ENCODE measurements at places on chromosomes 13 and 19.

GRCh38 chr13:46577696-46578589, 25.0 kb downstream of the LRCH1 start:
- no peak for DNase-seq

GRCh38 chr19:52191951-52192350, 2.1 kb downstream of the PPP2R1A start:
- no peak for DNase-seq

DNA sequence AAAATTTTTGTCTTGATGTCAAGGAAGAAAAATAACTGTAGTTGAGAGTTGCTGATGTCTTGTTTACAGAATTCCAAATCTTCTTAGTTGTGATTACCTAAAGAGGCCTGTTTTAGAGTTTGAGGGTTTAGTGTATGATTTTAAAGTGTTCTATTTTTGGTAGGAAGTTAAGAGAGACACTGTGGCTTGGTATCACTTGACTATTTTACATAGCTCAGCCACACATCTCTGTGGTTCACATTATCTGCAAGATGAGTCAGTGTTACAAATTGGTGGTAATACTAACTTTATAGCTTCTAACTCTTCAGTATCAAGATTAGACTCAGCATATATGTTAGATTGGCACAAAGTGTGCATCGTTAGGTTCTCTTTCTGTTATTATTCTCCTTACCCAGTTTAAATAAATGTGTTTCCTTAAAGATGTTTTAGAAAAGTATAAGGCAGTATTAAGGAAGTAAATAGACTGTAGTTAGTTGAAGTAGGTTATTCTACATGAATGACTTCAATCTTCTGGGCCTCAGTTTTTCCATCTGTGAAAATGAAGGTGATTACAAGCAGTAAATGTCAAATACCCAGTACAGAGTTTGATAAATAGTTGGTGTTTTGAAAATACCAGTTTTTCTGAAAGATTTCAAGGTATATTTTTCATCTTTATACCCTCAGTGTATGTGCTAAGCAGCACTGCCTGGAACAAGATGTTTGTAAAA, 33.4 kb downstream of the COG6 start:
- no peak for DNase-seq

DNA sequence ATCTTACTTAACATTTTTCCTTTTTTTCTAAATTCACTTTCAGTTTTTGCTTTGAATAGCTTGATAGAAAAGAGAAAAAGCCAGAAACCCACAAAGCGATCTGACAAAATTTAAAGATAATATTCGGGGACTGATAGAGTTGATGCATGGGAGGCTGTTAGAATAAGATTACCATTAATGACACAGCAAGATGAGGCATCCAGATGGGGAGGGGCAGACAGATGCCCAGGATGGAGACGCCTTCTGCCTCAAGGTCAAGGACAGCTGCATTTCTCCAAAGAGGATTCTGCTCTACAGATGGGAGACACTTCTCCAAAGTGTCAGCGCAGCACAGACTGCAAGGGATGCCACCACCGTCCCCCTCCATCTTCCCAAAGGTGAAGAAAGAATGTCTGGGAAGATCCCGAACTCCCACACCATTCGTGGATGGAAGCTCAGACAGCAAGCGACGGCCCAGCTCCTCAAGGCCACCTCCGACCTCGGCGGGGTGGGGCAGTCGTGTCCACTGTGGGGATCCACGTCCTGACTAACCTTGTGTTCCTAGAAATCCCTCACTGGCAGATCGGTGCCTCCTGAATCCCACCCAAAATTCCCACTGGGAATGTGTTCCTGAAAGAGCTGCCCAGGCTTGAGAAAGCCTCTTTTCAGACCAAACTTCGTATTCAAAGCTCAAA, 32.9 kb downstream of the NAXD start:
- no peak for DNase-seq

DNA sequence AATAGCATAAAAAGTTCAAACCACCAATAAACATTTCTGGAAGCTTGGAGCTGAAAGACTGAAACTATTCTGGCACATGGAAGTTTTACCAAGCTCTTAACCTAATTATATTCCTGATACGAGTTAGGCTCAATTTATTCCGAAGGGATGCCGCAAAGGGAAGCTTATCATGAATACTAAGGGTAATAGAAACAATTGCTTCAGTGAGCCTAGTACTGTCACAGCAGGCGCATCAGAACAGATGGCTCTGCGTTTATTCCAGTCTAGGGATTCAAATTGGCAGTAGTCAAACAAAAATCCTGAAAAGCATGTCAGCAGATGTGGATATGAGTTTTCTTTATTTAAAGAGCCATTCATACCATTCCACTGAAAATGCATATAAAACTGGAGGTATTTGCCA, 779.5 kb downstream of the GPC5 start:
- DNase-seq, result no peak

GRCh38 chr13:31036731-31037695, 104.6 kb downstream of the TEX26 start:
- no peak for DNase-seq

DNA sequence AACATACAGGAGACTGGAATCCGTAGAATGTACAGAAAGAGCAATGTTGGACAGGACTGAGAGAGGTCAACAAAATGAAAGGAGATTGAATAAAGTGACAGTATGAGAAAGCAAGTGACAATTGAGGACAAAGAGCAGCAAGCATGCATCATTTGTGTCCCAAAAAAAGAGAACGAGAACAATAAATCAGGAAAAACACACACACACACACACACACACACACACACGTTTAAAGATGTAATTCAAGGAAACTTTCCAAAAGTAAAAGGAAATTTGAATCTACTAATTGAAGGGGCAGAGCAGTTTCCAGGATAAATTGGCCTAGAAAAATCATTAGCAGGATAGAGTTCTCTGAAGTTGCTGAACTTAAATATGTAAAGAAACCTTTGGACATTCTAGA, 16.9 kb downstream of the DPY19L3 start:
- DNase-seq, result no peak

DNA sequence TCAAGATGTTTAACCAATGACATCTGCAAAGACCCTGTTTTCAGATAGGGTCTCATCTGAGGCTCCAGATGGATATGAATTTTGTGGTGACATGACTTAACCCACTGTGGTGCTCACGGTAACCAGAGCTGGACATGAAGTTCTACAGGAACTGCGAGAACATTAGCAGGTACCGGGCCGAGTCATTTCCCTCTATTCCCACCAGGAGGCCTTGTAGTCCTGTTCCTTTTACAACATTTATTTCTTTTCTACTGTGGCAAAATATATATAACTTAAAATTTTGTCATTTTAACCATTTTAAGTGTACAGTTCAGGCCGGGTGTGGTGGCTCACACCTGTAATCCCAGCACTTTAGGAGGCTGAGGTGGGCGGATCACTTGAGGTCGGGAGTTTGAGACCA, 7.6 kb upstream of the TSPAN16 start:
- no peak for DNase-seq

DNA sequence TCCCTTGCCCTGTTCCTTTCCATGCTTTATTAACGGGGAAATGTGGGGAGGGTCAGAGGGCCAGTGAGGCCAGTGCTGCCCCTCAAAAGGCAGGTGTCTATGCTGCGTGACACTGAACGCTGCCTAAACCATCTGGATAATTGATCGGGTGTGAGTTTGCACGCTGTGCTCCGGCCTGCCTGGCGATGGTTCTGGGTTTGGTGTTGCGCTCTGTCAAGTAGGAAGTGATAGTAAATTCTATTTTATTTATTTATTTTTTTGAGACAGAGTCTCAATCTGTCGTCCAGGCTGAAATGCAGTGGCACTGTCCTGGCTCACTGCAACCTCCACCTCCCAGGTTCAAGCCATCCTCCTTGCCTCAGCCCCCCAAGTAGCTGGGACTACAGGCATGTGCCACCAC, 86.5 kb downstream of the ATP11A start:
- no peak for DNase-seq

GRCh38 chr13:61339054-61339621, 76.5 kb downstream of the PCDH20 start:
- no peak for DNase-seq

DNA sequence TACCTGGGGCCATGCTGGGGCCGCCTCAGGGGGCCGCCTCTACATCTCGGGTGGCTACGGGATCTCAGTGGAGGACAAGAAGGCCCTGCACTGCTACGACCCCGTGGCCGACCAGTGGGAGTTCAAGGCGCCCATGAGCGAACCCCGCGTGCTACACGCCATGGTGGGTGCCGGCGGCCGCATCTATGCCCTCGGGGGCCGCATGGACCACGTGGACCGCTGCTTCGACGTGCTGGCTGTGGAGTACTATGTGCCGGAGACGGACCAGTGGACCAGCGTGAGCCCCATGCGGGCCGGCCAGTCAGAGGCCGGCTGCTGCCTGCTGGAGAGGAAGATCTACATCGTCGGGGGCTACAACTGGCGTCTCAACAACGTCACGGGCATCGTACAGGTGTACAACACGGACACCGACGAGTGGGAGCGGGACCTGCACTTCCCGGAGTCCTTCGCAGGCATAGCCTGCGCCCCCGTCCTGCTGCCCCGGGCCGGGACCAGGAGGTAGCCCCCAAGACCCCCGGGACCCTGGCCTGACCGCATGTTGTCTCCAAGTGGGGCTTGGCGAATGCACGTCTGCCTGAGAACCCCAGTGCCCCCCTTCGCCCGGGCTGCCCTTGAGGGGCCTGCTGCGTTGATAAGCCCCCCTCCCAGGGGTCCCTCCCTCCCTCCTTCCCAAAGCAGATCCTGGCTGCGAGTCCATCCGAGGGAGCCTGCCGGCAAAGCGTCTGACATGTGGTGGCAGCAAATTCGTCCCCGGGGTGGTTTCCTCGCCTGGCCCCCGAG, 14.5 kb upstream of the CRTC1 start:
- DNase-seq, result no peak

- no peak for DNase-seq
These were observed 78.7 kb upstream of the FAM216B start for GRCh38 chr13:42702716-42703115.

DNA sequence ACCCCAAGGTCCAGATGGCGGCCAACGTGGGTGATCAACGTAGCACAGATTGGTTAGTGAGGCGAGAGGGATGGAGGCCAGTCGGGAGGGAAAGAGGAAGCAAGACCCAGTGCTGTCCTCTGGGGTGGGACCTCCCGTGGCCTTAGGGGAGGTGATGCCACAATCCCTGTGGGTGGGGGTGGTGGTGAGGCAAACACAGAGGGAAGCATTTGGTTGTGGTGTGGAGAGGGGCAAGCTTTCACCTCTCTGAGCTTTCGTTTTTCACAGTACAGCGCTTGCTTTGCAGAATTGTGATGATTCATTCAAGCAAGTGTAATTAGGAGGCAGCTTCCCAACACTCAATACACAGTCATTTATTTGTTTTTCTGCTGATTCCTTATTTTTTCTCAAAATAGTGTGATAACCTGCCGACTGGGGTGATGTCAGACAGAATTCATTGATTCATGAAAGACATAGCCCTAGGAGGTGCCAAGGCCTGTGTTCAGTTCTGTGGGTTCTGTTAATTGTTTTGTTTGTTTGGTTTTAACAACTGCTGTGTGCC, 2.4 kb downstream of the LENG8 start:
- no peak for DNase-seq

GRCh38 chr13:51348069-51348967, 8.8 kb downstream of the SERPINE3 start:
- DNase-seq, result no peak

GRCh38 chr19:55536951-55537740, at the start of gene SBK2:
TSS of gene SBK2 (minus strand) at chr19:55537133. CDS start at chr19:55536294, 839 bp downstream.
- DNase-seq, result no peak

- DNase-seq, result no peak
These were observed 9.1 kb upstream of the CERS1 start for GRCh38 chr19:18905058-18905456.

- DNase-seq, result no peak
These were observed 741 bp upstream of the TUBGCP3 start for GRCh38 chr13:112588490-112589297.

DNA sequence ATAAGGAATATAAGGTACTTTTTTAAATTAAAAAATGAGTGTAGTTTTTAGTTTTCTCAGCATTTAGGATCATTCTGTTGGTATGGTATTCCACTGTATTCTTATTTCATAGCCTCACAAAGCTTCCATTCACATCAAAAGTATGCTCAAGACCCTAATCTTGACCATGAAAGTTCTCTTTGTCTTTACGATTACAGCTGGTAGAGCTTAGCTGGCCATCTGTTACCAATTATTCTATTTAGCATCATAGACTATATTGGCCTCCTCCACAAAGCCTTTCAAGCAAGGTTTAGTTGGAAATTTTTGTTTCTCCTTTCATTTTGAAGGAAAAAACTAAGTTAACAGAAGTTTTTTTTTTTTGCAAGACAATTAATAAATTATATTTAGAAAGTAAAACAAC, 245.1 kb downstream of the KCTD12 start:
- DNase-seq, result no peak

DNA sequence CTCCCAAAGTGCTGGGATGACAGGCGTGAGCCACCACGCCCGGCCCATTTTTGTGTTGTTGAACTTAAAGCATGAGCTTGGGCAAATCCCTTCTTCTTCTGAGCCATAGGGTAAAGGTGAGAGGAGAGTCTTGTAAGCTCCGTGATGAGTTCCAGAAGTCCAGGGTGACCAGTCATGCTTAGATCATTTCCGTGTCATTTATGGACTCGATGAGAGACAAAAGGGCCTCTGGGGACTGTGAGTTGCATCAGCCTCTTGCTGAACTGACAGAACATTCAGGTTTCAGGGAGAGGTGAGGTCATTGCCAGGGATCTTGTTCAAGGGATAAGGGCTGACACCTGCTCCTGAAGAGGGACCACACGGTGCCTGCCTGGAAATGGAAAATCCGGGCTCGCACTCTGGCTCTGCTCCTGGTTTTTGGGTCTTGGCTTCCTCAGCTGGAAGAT, 53.6 kb downstream of the GADD45B start:
- DNase-seq, result no peak

DNA sequence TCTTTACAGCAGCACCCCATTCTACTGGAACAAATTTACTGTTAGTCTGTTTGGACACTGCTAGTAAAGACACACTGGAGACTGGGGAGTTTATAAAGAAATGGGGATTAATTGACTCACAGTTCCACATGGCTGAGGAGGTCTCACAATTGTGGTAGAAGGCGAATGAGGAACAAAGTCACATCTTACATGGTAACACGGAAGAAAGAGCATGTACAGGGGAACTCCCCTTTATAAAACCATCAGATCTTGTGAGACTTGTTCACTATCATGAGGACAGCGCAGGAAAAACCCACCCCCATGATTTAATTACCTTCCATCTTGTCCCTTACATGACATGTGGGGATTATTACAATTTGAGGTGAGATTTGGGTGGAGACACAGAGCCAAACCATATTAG, 1204.2 kb downstream of the SLITRK1 start:
- no peak for DNase-seq

Data from activated T-helper 1 cell treated with Interleukin-2 at 50 U/mL for 16 hours (primary cell).